Fibroblast of upper back skin (primary cell): ENCODE measurements at places on chromosomes 11 and 22.

DNA sequence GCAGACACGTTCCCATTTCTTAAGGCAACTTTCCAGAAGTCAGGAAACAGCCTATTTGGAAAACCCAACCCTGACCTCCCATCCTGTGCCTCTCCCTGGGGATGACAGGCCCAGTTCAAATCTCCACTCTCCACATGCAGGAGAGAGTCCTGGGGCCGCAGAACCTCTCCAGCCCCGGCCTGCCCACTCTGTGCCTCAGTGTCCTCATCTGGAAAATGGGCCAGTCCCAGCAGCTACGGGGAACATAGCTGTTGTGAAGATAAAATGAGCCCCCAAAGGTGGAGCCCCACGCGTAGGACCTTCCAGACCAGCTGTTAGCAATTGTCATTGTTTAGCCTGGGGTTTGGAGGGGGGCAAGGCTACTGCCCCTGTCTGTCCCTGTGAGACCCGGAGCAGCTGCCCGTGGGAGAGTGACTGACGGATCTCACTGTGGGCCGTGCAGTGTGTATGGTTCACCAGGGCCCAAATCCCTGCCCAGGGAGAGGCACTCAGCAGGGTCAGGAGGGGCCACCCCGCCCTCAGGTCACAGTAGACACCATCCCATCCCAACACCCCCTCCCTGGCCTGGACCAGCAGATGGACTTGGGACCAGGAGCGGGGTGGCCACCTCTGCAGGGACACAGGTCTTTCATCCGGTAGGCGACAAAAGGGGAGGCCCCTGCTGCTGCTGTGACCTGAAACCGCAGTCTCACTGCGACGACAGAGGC, 145.9 kb downstream of the CTTN start:
- DNase-seq, result no peak

- peak; percentile 37 for DNase-seq
Observed at GRCh38 chr22:38080850-38081635, 2.9 kb downstream of the SLC16A8 start.

GRCh38 chr11:114273890-114274635, 22.1 kb upstream of the NNMT start:
- no peak for DNase-seq

DNA sequence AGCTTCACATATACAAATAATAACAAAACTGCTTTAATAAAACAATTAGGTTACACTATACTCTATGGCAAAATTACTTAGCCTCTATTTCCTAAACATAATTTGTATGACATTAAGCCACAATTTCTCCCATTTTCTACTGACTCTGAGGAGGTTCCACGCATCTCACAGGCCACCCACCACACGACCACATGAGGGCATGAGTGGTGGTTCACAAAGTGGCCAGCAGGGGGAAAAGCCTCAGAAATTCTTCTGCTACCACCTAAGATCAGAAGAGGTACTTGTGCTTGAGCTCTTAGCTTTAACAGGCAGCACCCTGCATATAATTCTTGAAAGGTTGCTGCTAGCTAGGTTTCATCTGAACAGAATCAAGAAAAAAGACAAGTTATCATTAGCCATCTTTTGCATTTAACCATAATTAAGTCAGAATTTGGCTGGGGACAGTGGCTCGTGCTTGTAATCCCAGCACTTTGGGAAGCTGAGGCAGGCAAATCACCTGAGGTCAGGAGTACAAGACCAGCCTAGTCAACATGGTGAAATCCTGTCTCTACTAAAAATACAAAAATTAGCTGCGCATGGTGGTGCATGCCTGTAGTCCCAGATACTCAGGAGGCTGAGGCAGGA, 7.7 kb downstream of the LPXN start:
- peak; percentile 57 for DNase-seq

DNA sequence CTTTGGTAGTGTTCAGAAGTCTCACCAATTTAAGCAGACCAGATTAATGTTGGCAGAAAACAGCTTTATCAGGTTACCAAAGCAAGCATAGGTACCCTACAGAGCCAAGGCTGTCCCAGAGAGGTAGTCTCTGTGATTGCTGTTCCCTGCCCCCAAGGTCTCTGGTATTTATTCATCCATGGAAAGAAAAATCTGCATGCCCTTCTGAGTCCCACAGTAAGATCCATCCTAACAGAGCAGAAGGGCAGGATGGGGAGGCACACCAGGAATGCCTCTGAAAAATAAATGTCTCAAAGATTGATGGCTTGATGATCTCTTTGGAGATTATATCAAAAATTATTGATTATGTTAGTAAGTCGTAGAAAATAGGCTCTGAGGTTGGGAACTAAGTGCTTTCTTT, 122.8 kb downstream of the FAT3 start:
- no peak for DNase-seq

- DNase-seq, result no peak
Observed at GRCh38 chr11:121459413-121460017, 6.7 kb upstream of the SORL1-AS1 start.

GRCh38 chr22:33028234-33028633, 29.9 kb downstream of the SYN3 start:
- DNase-seq, result no peak

DNA sequence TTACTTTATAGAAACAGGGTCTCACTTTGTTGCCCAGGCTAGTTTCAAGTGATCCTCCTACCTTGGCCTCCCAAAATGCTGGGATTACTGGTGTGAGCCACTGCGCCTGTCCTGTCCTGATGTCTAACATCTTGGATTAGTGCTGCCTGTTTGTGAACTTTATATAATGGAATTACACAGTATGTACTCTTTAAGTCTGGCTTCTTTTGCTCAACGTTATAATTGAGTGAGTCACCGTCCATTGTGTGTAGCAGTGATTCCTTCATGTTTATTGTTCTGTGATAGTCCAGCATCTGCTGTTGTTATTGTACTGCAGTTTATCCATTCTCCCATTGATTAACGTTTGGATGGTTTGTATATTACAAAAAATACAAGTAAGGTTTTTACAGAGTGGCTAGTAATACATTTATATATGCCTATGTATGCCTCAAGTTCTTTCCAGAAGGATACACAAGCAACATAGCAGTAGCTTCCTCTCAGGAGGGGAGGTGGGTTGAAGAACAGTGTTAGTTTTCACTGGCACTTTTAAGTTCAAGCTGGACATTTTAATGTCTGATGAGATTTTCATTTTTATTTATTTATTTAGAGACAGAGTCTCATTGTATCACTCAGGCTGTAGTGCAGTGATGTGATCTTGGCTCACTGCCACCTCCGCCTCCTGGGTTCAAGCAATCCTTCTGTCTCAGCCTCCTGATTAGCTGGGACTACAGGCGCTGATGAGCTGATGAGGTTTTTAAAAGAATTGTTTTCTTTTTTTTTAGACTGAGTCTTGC, 25.2 kb upstream of the MICALL1 start:
- DNase-seq, result peak; percentile 56

DNA sequence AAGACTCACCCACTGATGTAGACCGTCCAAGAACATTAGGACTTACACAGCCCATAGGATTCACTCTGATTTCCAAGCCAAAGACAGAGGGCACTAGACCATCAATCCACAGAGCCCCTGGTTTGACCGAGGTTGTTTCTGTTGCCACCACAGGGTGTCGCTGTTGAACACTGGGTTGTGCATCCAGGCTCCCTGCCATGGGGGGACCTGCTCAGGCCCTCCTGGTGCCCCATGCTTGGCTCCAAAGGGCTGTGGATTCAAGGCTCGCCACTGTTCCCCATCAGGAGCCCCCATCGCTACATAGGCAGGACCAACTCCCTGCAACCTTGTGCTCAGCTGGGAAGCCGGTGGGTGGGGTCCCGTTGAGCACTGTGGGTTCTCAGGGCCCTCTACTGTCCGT, 128.0 kb upstream of the ANO1 start:
- DNase-seq, result no peak

DNA sequence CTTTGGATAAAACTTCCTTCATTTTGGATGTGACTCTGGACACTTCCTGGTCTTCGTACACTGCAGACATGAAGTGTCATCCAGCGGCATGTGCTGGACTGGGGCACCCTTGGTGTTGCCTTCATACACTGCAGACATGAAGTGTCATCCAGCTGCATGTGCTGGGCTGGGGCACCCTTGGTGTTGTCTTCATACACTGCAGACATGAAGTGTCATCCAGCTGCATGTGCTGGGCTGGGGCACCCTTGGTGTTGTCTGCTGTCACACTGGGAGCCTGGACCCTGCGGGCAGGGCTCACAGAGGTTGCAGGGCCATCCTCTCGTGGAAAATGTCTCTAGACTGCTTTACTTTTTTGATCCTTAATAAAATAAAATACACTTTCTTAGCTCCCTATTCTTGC, 771.4 kb downstream of the BRD1 start:
- no peak for DNase-seq

DNA sequence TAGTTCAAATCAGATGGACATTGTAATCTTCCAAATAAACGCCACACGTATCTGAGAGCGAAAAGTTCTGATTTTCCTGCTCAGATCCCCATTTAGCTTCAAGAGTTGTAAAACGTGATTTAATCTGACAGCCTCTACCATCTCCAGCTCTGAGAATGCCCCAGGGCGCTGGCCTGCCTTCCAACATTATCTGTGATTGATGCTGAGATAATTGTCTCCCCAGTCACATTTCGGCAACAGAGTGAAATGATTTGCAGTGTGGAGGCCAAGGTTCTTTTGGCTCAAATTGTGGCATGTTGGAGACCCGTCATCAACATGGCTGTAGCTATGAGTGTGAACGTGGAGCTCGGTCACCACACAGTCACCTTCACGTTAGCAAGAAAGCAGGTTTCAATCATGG, 283.4 kb downstream of the BRD1 start:
- DNase-seq, result no peak

- DNase-seq, result peak; percentile 49
Observed at GRCh38 chr11:36088266-36088972, 144.6 kb downstream of the LDLRAD3 start.

DNA sequence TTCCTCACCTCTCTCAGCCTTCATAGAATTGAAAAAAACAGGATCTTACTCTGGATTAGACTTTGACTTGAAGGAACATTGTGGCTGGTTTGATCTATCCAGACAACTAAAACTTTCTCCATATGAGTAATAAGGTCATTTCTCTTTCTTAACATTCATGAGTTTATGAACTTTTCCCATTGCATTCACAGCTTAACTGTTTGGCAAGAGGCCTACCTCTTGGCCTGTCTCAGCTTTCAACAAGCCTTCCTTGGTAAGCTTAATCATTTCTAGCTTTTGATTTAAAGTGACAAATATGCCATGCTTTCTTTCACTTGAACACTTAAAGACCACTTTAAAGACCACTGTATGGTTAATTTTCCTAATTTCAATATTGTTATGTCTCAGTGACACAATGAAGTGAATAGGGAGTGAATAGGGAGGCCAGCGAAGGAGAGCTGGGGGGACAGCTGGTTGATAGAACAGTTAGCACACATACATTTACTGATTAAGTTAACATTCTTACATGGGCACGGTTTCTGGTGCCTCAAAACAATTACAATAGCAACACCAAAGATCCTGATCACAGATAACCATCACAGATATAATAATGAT, 17.0 kb downstream of the IMMP1L start:
- peak; percentile 64 for DNase-seq

DNA sequence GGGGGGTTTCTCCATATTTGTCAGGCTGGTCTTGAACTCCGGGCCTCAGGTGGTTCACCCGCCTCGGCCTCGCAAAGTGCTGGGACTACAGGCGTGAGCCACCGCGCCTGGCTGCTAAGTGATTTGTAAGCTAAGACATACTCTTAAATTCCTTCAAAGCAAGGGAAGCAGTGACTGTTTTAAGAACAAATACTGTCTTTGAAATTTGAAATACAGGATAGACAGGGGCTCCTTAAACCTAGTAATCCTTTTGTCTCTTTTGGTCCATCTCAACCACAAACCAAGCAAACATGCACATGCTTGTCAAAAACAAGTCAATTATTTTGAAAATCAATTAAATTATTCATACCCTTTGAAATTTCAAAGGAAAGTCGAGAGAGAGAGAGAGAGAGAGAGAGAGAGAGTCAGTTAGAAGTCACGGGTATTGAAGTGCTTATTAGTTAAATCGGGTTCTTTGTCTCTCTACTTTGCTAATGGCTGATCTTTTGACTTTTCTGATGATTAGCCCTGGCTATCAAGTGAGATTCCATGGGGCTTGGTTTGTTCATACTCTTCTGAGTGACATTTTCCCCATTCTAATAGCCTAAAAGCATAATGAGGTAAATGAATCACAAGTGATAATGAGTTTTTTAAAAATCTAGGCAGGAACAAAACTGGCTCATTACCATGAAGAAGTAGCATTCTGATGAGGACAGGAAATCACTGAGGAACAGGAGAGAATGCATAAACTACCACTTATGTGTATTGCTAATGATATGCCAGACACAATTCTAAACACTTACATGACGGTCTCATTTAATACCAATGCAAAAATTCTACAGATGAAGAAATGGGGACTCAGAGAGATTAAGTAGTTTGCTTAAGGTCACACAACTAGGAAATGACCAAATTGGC, 48.0 kb downstream of the MCHR1 start:
- DNase-seq, result no peak

- DNase-seq, result no peak
Observed at GRCh38 chr11:114077482-114078305, 18.2 kb downstream of the ZBTB16 start.

DNA sequence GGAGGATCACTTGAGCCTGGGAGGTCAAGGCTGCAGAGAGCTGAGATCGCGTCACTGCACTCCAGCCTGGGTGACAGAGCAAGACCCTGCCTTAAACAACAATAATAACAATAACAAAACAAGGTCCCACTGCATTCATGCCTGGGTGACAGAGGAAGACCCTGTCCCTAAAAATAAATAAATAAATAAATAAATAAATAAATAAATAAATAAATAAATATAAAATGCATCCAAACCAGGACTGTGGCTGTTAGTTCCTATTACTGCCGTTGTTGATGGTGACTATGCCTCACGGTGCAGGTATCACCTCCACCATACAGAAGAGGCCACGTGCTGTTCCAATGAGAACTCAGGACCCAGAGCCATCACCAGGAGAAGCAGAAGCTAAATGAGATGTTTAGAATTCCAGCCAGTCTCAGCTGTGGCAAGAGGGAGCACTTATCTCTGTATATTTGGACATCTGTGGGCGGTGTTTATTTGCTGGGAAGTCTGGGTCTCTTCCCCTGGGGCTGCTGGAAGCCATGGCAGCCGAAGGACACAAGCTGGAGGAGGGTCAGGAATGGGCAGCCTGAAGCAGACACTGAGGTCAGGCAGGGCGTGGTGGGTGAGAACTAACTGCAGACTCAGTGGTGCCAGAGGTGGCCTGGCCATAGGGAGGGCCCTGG, 21.6 kb downstream of the C11orf86 start:
- no peak for DNase-seq

DNA sequence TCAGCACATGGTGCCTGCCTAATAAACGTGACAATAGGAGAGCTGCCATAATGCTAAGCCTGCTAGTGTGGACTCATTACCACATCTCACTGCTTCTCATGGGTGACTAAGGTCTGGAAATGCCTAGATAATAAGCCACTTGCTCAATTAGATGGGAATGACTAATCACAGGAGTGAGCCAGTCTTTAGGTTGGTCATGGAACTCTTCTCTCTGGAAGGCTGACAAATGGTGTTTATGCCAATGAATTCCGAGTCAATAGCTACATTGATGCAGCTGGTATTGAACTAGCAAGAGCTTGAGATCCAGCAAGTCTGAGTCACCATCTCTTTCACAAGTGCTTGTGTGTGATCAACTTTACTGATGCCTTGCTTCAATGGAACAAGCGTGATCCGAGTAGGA, 334.9 kb downstream of the OPCML start:
- DNase-seq, result no peak
